ENCODE measurements at places on chromosomes 1 and 21.
A peak's percentile ranks its signal among the peaks of the same experiment; 100 is the strongest.

GRCh38 chr1:19310061-19310460 is 1.9 kb downstream of the AKR7A2 start:
- DNase-seq: no peak

DNA sequence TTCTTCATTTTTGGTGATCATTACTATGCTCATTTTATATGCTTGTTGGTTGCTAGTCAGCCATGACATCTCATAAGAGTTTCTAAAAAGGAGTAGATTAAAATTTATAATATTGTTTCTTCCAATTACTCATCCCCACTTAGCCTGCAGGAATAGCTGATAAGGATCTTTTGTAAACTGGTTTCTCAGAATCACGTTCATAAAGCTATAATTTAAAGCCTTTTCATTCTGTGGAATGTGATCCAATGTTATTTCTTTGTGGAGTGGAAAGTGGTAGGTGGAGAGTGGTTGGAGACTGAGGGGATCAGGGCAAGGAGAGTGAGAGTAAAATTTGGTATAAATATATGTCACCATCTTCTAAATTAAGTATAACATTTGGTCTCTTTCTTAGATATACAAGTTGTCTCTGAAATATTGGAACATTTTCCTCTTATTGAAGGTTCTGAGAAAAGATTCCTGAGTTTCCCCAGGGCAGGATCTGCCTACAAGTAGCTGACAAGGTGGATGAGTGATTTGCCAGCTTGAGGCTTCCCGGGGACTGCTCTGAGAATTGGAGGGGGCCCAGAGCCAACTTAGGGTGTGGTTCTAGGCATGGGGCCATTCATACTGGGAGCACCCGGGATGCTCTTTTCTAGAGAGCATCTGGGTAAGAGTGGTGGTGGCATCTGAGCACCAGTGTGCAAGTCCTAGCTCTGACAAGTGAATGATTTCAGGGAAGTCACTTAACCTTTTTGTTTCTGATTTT is 116.4 kb downstream of the TBX19 start:
- no peak for DNase-seq

DNA sequence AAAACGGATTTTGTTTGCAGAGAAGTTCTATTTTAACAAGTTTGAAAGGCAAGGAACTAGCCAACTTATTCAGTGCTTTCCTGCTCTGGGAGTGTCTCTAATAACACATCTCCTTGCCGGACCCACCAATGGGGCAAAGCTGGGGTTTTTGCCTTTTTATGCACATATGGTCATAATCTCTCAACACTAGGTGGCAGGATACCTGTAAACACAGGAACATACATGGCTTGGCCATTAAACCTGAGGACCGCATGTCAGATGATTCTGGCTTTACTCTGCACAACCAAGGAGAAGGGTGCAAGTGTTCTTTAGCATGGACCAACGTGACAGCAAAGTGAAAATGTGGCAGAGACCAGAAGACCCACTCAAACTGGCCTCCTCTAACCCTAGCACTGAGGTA is 4.9 kb downstream of the TMEM9 start:
- DNase-seq: no peak

DNA sequence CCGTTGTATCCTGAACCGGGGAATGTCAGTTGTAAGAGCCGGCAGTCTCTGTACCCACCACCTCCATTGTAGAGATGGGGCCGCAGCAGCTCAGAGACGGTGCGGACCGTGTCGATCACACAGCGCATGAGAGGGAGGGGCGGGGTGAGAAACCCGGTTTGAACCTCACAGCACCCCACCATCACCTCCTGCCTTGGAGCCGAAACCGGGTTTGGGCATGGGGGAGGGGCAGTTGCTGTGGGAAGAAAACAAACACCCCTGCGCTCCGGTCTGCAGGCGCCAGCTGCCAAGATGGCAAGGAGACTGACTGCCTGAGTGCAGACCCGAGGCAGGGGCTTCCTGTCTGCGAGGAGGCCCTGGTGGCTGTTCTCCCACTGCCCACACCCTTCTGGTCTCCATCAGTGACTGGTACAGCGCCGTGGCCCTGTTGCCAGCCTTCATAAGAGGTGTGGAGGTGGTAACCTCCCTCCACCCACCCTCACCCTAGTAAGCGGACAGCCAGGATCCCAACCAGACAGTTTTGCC is 69.2 kb upstream of the SSBP3 start:
- no peak for DNase-seq

DNA sequence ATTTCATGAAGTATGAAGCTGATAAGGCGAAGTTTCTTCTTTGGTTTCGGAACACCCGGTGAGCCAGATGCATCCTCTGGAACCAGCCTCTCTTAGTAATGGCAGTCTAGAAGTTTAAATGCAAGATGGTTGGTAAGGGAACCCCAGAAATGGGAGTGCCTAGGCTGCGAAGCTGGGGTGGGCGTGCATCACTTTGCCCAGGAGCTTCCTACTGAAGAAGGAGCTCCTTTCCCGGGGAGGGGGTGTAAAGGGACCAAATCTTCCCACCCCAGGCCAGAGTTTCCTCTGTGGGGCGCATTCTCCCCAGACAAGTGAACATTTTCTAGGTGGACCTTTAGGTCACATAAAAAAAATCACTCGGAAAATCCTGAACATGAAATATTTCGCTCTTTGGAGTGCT is 4.4 kb downstream of the TFF2 start:
- no peak for DNase-seq

DNA sequence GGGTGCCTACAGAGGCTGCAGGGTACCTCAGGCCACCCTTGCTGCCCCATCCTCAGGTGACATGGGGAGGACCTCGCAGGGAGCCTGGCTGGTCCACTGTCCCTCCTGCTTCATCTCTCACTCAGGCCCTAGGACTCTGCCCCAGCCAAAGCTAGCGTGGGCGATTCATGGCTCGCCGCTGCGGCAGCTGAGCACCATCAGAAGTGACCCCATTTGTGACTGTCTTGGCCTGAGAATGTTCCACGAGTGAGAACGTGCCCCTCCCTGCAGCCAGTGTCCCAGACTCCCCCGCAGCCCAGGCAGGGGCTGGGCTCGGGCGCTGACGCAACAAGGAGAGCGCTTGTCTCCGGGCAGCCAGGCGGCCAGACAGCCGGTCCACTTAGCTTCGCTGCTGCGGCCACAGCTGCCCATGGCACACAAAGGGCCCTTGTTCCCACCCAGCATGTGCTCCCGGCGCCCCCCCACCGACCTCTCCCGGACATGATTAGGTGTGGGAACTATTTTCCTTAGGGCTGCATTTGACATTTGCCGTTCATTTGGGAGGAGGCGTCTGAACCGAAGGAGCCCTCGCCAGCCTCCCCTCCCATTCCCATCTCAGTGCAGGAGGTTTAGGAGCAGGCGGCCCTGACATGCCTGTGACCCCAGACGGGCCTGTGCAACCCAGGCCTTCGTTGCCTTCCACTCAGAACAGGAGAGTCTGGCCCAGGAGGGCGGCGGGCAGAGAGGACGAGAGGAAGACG is 19.3 kb upstream of the POFUT2 start:
- no peak for DNase-seq

GRCh38 chr1:3879099-3879498 is 21.0 kb downstream of the C1orf174 start:
- no peak for DNase-seq

GRCh38 chr1:207745839-207746767 is 5.8 kb upstream of the CD46 start:
- no peak for DNase-seq

- no peak for DNase-seq
Measured at GRCh38 chr1:116738673-116739370, 15.4 kb upstream of the CD2 start.

DNA sequence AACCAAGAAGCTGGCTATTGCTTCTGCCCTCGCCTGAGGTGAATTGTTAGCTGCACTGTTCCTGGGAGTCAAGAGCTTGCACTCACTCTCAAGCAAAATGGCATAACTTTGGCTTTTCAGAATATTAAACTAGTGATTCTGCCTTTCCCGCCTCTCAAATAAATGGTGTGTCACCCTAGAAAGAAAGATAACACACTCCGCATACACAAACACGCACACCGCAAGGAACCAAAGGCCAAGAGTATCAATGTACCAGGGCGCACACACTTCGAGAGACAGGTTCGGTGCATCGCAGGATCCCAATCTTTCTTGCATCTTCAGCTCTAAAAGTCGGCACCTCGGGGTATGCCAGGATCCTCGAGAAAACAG is 470 bp upstream of the RTCA start:
- no peak for DNase-seq

DNA sequence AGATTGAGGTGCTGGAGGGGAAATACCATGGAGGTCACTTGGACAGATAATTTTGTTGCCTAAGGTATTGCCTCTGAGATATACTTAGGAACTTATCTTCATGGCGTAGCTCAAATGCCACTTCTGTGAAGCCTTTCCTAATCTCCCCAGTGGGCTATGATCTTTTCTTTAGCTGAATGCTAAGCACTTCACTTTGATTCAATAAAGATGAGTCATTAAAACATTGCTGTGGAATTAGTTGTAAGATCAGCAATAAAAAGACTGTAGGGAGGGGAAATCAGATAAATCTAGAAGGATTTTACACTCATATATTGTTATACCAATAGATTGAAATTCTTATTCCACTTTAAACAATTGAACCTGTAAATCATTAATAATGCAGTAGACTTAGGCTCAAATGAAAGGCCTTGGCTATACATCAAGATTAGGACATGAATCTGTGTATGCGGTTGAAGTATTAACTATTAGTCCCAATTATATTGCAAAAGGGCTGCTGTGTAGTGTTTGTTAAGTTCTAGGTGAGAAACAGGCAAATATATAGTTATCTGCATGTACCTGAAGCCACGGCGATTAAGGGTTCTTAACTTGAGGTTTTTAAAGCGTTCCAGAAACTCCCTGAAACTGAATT is 19.2 kb upstream of the MAGOH start:
- DNase-seq: no peak

DNA sequence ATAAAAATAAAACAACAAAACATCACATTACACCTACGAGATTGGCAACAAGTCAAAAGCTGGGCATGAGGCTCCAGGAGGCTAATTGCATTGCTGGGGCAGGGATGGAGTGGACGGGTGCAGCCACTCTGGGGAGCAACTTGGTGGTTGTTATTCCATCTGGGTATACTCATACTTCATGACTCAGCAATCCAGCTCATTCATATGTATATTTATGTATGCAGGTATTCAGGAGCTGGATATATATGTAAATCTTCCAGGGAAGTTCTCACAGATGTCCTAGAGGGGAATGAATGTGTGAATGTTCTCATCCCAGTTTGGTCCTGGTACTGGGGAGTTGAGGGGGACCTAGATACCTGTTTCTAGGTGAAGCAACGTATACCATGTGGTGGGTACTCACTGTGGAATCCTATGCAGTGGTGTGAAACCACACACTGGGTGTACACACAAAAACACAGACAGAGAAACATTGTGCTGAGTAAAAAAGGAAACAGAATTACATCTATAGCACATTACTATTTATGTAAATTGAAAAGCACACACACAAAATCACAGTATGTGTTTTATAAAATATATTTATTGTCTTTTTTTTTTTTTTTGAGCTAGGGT is 79.7 kb upstream of the RAB4A start:
- no peak for DNase-seq

DNA sequence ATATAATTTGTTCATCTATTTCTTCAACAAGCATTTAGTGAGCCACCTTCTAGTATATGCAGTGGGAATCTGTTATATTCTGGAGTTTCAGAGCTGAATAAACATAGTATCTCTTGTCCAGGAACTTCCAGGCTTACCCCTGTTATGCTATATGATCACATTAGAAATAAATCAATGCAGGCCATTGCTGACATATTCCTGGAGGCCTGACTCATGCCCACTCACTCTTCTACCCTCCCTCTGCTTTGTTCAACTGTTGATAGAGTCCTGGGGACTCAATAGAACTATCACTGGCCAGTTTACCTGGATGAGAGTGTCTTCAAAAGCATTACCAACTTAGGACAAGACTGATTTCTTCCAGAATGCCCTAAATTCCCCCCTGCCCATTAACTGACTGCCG is 29.3 kb upstream of the SRSF10 start:
- DNase-seq: no peak

- DNase-seq: peak; percentile 39
Measured at GRCh38 chr1:6889875-6890480, 104.7 kb downstream of the CAMTA1 start.

GRCh38 chr21:44426663-44427191 is 28.6 kb upstream of the LRRC3 start:
- DNase-seq: no peak

DNA sequence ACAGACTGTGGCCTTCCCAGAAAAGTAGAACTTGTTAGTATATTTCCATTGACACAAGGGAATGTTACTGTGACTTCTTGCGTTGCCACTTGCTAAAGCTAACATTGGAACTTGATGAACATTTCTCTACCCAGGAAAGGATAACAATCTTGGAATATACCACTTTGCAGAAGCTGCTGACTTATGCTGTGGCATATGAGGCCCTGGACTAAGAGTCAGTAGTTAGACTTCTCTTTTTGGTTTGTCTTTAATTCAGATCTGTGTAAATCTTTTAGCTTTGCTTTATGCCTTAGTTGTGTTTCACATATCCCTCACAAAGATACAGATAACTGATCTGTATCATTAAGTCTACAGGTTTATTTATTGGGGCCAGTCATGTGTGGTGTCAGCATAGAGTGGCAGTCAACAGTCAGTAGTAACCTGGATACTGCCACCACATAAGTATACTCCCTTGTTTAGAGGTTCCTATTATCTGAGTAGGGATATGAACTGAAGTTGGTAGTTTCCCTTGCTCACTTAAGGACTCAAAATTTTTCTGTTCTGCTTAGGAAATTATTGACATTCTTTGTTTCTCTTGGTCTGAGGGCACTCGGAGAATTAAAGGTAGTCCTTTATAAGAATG is 14.7 kb downstream of the RNF2 start:
- DNase-seq: no peak

DNA sequence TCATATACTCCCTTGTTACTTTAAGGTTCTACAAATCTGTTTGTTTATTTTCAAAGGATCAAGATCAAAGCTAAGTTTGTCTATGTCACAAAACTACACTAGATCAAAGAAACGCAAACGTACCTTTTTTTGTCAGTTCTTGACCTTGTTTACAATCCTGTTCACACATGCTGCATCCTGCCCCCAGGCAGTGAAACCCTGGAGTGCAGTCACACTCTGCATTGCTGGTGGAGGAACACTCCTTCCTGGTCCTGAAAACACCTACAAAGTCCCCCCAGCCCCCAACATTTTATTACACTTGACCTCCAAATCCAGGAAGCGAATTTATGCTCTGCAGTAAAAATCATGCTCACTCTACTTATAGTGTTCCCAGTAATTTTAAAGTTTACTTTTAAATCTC is 2.6 kb downstream of the TNFRSF9 start:
- no peak for DNase-seq

GRCh38 chr21:25859235-25859929 is 124.6 kb downstream of the GABPA start:
- DNase-seq: no peak

All from Panc1 (cell line).